ENCODE measurements at places on chromosomes 13 and 19.

DNA sequence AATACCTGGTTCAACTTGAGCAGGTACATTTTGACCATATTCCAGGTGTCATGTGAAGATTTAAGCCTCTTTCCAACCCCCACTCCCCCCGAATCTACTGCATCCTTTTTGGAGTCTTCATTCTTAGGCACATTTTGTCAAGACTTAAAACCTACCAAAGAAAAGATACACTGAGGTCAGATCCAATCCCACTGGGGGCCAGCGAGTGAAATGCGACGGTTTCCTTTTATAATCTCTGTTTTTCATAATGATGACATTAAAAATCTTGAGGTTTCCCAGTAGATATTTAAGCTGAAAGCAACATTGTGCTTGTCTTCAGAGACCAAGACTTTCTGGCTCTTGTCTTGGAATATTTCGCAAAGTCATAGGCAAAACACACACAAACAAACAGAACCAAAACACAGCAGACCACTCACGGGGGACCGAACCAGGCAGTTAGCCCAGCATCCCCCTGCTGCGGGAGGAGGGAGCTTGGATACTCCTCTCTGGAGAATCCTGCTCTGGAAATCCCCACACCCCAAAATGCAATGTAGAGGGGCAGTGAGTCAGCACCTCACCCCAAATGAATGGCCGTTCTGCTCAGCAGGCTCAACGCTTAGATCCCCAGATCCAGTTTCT lies 506 bp upstream of the GAS6 start:
- peak; percentile 9 for DNase-seq

DNA sequence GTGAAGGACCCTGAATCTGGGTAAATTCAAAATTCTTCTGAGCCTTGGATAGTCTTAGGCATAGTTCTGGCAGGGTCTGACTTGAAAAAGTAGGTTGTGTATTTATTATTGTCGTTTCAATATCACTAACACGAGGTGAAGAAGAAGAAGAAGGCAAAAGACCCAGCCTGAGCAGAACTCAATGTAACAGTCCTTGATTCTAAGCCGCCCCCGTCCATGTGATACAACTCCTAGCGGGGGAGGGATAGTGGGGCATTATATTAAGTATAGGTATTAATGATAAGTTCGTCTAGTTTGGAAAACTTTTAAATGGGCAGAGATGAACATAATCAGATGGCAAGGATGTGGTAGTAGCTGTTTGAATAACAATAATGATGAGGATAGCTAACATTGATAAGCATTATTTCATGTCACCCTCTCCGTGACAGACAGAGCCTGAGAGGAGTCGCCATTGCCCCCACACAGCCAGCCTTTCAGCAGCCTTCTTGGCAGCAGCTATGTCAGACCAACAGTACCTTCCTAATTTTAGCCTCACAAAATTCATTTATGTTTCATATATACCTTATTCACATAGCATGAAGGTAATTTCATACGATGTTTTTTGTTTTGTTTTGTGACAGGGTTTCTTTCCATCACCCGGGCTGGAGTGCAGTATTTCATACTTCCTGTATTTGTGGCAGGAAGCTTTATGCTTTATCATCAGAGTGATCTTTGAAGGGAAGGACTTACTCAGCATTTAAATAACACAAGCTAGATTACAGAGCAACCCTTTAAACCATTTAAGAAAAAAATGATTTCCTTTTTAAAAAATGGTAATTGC lies 64.4 kb upstream of the NPAS1 start:
- DNase-seq, result peak; percentile 67

GRCh38 chr19:2234996-2235380 lies 1.1 kb downstream of the PLEKHJ1 start:
- DNase-seq, result no peak

- DNase-seq, result no peak
These were observed 75.6 kb downstream of the SPACA7 start for GRCh38 chr13:112451512-112452379.

- no peak for DNase-seq
These were observed 209.0 kb downstream of the VWA8 start for GRCh38 chr13:41751734-41752445.

GRCh38 chr19:12035220-12036172 lies at the start of gene ZNF433:
ZNF433 (minus strand) TSS chr19:12035679; CDS start chr19:12035539, 140 bp downstream.
- peak; percentile 90 for DNase-seq

DNA sequence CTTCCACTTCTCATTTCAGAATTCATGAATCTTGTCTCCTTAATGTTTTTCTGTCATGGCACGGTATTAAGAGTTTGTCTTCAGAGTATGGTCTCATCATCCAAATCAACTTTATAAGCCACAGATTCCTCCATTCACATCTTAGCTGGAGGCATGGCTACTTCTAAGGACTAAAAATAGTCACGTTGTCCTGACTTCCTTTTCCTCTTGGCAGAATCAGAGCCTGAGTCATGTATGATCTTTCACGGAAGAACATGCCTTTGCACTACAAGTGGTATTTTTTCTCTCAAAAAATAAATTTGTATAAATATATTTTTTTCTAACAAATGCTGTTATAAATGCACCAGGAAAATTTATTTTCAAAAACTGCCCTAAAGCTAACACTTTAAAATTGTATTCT lies 71.4 kb downstream of the ALOX5AP start:
- peak; percentile 71 for DNase-seq

GRCh38 chr13:106874323-106874722 lies 306.4 kb upstream of the ARGLU1 start:
- no peak for DNase-seq

DNA sequence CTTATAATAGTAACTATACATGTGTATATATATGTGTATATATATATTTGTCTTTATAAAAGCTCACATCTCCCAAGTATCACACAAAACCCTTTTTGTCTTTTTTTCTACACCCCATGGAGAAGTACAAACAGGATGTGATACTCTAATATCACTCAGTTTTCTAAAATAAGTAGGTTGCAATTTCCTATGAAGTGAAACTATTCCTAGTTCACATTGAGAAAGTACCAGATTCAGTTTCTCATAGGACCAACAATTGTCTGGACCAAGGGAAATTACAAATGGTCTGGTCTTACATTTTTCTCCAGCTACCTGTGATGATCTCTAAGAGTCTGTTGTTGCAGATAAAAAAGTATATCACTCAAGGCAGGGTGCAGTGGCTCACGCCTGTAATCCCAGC lies 17.9 kb upstream of the LILRB1 start:
- DNase-seq, result peak; percentile 82

DNA sequence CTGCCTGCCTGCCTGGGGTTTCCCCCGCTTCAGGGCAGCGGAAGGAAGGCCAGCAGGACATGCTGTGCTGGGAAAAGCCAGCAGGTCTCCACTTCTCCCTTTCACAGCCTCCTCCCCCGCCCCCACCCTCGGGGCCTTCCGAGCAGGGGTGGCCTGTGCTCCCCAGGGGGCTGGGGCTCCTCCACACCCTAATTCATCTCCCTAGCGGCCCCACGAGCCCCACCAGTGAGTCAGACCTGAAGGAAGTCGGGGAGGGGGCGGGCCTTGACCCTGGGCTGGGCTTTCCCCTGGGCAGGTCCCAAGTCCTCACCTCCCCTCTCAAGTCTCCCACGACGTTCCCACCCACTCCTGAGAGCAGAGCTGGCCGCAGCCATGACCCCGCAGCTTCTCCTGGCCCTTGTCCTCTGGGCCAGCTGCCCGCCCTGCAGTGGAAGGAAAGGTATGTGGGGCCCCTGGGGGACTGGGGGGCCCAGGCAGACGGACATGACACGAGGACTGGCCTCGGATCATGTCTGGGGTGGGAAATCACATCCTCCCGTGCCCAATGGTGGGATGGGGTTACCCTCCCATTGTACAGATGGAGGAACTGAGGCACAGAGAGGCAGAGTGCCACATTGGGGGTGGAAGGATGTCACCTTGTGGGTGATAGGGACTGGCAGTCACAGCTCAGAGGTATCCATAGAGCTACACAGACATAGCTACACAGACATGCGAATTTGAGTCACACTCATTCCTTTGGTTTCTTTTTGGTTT lies at the start of gene EBI3:
Gene EBI3 (plus strand): TSS at position 345 of the 753 bp plus-strand sequence. CDS start 28 bp downstream, at position 373.
- peak; percentile 94 for DNase-seq

DNA sequence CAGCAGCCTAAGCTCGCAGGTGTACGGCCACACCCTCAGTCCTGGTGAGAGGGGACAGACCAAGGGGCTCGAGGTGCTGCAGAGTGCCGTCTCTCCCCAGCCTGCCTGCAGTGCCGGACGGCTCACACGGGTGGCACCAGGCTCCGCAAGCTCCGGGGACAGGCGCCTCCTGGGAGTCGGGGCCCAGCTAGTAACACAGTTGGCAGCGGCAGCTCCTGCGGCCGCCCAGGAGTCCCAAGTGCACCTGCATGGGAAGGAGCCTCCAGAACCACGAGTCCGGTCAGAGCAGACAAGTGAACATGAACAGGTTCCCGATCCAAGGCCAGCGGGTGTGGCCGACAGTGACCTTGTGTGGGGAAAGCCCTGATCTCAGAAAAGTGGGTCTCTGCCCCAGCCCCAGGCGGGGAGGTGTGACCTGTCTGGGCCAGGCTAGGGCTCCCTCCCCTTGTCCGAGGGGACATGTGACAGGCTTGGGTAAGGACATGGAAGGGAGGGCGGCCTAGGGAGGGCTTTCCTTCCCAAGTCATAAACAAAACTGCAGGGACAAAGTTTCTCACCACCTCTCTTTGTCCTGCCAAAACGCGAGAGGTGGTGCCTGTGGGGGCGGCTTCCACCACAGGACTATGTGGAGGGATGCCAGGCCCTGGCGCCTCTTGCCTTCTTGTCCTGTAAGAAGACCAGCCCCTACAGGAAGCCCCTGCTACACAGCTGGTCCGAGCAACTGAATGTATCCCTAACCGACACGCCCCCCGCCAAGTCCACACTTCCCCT lies 46.5 kb downstream of the MLLT1 start:
- no peak for DNase-seq

DNA sequence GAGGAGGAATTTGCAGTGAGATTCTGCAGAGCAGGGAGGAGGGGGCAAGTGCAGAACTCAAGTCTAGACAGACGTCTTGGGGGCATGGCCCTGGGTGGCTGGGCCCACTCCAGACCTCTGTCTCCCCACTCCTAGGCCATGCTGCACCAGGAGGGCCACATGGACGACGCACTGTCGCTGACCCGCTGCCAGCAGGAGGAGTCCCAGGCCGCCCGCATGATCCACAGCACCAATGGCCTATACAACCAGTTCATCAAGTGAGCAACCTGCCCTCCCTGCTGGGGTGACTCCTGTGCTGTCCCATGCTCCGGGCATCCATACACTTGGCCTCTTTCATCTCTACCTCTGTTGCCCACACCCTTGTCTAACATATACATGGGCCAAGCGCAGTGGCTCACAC lies 18.1 kb downstream of the RYR1 start:
- no peak for DNase-seq

DNA sequence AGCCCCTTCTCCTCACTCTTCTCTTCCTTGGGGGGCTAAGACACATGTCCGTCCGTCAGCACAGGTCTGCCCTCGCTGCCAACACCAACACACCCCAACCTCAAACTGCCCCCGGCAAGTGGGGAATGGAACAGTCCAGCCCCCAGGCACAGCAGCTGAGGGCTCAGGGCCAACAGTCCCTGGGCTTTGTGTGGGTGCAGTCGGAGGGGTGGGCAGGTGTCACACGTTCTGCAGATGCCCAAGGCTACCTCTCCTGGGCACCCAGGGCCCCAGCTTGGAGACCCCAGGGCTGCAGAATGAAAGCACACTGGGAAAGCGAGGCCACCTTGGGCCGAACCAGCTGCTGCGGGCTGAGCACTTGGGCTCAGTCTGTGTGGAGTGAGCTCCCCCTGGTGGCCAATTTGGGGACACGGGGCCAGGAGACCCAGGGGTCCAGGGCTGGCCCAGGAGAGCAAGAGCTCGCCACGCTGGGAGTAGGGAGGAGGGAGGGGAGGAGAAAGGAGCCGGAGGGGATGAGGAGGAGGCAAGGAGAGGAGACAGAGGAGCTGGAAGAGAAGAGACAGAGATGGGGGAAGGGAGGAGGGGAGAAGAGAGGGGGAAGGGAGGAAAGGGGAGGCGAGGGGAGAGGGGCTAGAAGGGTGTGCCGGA lies 14.0 kb upstream of the ATP8B3 start:
- DNase-seq, result peak; percentile 75

DNA sequence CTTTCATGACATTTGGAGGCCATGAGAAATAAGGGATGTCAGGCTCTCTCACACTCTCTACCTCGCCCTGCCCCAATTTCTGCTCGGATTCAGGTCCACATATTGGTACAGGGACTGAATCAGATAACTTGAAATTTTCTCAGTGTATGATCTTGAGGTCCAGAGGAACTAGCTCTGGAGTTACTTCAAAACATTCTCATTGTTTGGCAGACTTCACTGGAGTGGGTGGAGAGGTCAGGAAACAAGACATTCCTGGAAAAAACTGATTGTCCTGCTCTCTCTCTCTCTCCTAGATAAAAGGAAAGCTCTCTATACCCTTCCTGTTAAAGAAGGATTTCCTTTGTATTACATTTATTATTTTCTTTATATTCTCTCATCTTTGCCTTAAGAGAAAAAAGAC lies 428.1 kb upstream of the DACH1 start:
- no peak for DNase-seq

- DNase-seq, result no peak
These were observed 62.1 kb downstream of the ZNF737 start for GRCh38 chr19:20503476-20503875.

DNA sequence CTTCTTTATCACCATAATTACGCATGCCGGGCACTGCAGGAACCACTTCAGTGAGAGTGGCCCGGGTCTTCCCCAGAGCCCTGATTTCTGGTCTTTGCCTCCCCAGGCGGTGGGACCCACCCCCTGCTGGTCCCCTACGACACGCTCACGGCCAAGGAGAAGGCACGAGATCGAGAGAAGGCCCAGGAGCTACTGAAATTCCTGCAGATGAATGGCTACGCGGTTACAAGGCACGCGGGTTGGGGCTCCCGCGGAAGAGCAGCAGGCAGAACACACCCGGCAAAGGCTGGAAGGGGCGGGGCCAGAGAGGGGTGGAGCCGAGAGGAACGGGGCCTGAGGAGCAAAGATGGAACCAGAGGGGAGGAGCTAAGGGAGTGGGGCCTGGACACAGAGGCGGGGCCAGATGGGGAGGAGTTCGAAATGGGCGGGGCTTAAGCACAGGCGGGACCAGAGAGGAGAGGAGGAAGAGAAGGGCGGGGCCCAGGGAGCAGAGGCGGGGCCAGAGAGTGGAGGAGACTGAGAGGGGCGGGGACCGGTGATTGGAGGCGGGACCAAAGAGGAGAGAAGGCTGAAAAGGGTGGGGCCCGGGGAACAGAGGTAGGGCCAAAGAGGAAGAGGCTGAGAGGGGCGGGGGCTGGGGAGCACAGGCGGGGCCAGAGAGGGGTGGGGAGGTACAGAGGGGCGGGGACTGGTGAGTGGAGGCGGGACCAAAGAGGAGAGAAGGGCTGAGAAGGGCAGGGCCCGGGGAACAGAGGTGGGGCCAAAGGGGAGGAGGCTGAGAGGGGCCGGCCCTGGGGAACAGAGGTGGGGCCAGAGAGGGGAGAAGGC lies 73.4 kb downstream of the RYR1 start:
- DNase-seq, result peak; percentile 85
